ENCODE measurements at places on chromosomes 4 and X.

DNA sequence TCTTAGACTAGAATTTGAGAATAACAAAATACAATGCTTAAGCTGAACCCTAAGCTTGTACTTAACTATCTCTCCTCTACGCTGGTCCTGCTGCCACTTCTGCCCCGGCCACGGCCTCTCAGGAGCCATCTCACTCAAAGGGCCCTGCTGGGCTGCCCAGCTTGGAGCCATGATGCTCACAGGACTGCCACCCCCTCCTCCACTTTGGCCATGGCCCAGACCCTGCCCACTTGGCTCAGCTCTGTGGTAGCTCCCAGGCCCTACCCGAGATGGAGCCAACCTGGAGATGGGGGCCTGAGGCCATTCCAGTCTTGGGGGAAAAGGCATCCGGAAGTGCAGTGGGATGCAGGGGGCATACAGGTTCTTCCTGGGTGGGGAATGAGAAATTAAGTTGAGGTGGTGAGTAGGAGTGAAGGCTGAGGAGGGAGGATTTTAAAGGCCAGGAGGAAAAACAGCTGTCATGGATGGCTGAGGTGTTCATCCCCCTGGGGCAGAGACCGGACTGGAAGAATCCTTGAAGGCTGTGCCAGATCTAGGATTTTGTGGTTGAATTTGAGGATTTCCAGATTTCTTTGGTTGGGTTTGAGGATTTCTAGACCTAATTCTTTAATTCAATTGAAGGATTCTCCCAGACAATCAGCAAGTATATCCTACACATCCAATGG is 824 bp downstream of the SASH3 start:
- no peak for DNase-seq

- DNase-seq: no peak
Observed at GRCh38 chrX:153981771-153982533, 9.4 kb downstream of the TMEM187 start.

DNA sequence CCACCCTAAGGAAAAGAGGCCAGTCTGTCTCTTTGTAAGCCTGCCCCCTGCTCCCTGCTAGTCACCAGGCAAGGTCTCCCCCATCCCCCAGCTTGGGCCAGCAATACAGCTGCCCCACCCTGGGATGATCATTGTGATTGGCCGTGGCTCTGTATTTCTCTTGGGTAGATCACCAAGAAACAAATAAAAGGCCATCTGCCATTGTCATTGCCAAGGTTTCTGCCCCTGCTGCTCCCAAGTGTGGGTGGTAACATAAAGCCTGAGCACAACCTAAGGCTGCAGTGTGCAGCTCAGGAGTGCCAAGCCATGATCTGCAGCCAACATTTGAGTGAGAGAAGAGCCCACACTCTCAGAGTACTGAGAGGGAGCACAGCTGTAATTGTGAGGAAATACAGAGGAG is 241.0 kb upstream of the POF1B start:
- no peak for DNase-seq

GRCh38 chr4:185189606-185190305 is 14.0 kb downstream of the CFAP97 start:
- no peak for DNase-seq

DNA sequence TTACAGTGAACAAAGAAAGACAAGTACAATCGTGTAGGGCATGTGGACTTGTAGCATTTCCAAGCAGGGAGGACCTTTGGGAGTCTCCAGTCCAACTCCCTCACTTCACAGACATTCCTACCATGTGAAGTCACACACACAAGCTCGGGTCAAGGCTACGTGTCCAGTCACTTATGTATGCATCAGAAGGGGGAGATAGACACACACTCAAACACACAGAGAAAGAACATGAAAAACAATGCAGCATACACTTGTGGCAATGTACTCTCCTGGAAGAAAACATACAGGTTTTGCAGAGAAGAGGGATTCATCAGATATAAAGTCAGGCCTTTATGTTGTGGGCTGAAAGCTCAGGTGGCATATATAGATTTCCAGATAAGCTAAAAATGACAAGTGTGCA is 136.1 kb upstream of the MID1 start:
- DNase-seq: no peak

GRCh38 chr4:101103381-101104142 is 243.8 kb downstream of the PPP3CA start:
- DNase-seq: no peak

DNA sequence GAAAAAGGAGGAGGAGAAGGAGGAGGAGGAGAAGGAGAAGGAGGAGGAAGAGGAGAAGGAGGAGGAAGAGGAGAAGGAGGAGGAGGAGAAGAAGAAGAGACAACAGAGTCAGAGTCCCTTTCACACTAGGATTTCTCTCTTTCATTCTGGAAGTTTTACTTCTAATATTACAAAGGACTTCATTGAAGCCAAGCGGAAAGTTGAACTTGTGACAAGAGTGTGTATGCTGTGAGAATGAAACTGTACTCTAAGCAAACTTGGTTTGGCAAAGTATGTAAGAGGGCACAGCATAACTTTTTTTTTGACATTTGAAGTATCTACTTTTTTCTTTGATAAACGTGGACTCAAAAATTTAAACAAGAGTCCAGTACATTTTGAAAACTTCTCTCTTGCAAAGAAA is 48.0 kb downstream of the CXCL8 start:
- no peak for DNase-seq

DNA sequence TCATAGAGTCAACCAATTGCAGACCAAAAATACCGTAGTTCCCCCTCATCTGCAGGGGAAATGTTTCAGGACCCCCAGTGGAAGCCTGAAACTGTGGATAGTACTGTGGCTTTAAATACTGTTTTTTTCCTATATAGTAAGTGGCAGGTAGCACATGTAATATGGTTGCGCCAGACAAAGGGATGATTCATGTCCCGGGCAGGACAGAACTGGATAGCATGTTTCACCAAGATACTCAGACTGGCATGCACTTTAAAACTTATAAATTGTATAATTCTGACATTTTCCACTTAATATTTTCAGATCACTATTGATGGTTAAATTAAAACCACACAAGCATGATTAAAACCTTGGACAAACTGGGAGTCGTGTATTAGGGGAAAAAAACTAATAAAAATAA is 276.3 kb upstream of the AGA start:
- no peak for DNase-seq

DNA sequence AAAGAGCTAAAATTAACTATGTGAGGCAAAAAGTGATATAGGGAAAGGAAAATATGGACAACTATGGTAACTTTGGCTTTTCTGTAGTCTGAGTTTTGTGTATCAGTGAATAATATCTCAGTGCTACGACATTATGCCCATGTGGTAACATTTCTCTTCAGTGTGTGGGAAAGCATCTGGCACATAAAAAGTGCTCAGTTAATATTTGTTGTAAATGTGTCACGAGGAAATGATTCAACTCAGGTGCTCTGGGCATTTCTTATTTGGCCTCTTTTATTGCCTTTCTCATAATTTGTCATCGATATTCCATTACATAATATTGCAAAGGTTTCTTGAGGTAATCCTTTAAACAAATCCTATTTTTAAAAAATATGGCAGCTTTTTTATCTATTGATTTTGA is 17.6 kb downstream of the OFD1 start:
- no peak for DNase-seq

DNA sequence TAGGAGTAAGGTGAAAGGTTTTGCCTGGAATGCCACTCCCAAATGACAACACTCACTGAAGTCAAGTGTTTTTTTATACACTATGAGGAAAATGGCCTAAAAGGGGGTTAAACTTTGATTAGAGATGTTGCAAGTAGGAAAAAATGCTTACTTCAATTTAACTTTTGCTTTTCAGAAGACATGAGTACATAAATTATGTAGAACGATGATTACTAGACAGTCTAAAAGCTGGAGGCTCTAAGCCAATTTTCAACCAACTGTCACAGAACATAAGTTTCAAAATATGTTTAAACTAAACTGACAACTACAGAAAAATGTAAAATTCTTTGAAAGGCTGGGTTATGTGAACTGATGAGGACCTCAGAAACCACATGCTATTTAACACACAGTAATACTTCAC is 83.4 kb downstream of the SHISA3 start:
- no peak for DNase-seq

- no peak for DNase-seq
Observed at GRCh38 chrX:31331928-31332327, 260.1 kb upstream of the FTHL17 start.

GRCh38 chr4:140085062-140085622 is 68.8 kb downstream of the MAML3 start:
- no peak for DNase-seq

- no peak for DNase-seq
Observed at GRCh38 chr4:3838437-3839380, 72.5 kb downstream of the ADRA2C start.

DNA sequence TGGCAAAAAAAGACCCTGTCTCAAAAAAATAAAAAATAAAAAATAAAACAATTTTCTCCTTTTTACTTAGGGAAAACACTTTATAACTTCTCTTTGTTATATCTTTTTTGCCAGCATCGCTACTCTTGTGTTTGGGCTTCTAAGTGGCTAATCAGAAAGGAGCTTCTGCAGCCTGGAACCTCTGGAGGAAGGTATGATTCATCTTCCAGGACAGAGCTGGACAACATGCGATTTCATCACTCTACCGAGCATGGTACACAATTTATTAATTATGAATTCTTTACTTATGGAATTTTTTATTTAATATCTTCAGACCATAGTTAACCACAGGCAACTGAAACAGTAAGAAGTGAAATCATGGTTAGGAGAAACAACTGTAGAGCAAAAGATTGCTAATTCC is 1254.3 kb upstream of the AGA start:
- DNase-seq: no peak

- no peak for DNase-seq
Observed at GRCh38 chr4:80841587-80842281, 188.8 kb upstream of the BMP3 start.

DNA sequence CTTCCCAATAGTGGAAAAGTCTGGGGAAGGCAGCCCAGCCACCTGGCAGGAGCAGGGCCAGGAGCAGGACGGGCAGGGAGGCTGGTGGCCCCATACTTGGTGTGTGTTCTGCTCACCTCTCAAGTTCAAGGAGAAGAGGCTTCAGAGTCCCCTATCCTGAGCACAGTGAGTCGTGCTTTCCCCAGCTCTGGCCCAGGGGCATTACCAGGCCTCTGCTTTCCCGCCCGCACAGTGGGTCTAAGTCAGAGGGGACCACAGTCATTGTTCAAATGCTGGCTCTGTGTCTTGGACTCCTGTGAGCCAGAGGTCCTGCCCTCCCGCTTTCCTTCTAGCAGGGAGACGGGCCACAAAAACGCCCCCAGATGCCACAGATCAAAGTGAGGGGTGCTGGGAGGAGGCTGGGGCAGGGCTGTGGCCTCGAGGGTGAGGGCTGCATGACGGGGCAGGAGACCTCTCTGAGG is 27.6 kb downstream of the HTRA3 start:
- no peak for DNase-seq

DNA sequence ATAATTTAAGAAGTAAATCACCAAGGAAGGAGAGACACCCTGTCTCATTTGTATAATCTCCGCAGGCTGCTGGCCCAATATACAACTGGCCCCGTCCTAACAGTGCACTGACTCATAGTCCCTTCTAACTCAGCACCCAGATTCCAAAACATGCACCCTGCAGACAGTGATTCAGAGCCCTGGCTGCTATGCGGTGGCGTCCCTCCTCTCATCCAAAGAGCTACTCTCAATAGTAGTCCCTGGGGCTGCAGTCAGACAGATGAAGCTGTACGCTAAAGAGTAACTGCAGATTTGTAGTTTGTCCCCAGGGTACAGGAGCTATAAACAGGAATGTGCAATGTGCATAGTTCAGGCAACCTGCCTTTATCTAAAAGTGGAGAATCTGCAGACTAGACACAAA is 23.0 kb downstream of the GABRA3 start:
- DNase-seq: no peak

- DNase-seq: peak; percentile 1
Observed at GRCh38 chrX:24081661-24082154, 27.0 kb downstream of the EIF2S3 start.

DNA sequence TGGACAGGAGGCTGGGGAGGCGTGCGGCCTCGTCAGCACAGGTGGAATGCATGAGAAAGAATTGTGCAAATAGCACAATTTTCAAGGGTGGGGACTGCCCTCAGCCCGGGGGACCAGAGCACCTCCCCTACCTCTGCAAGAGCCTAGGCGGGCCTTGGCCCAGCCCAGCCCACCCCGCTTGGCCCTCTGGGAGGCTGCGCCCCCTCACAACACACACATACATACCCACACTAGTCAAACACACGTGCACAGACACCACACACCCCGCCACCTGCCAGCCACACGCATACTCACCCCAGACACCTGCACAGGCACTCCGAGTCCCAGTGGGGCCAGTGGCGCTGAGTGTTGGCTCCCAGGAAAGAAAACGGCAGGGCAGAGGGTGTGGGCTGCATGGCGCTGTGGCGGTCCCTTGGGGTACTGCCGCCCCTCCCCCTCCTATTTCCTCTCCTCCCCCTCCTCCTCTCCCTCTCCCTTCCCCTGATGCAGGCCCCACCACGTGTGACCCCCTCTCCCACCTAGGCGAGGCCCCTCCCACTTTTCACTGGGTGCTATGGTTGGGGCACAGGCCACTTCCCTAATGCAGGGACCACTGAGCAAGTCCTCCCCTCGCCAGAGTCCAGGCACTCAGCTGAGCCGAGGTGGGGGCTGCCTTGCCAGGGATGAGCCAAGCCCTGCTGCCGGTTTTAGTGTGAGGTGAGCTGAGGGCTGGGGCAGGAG is 84.5 kb downstream of the FAM53A start:
- no peak for DNase-seq

GRCh38 chr4:185645403-185645802 is 110.1 kb upstream of the PDLIM3 start:
- DNase-seq: no peak

DNA sequence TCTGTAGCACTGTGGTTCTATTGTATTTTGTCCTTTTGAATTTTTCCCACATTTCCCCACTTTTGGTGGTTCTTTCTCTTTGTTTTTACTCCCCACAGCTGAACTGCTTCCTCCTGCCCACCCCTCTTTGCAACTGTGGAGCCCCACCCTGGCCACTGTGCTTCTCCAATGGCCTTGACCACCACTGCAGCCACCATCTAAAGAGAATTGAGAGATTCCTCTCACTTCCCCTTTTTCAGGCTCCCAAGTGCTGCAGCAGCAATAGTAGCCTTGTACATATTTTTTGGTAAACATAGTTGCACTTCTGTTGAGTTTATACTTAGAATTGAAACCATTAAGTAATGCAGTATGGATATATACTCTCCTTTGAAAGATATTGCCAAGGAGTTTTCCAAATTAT is 51.3 kb upstream of the FRMPD3 start:
- no peak for DNase-seq

GRCh38 chr4:15488658-15489470 is 19.2 kb downstream of the CC2D2A start:
- DNase-seq: no peak

DNA sequence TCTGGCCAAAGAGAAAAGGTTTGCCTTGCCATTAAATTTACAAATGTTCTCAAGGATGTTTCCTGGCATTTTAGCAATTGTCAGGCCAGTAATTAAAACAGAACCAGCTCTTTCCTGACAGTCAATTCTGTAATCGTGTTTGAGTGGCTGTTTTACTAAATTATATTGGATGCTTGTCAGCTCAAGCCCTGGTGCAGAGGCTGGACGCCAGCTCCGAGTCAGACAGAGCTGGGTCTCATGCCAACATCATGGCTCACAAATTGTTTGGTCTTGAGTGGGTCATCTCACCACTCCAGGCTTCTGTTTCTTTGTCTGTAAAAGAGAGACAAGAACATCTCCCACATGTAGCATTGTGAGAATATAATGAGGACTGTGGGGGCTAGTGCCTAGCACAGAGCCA is 190.3 kb upstream of the PSAPL1 start:
- no peak for DNase-seq

GRCh38 chr4:59341506-59341905 is 1858.6 kb upstream of the ADGRL3 start:
- DNase-seq: no peak

GRCh38 chr4:2186133-2186864 is 55.6 kb downstream of the HAUS3 start:
- no peak for DNase-seq

Measured in stimulated activated CD8-positive, alpha-beta memory T cell treated with anti-CD3 and anti-CD28 coated beads, Interleukin-15, amount 100 ng/mL, for 4 hours (primary cell).